ENCODE measurements at places on chromosomes 4 and X. TPM values are rescaled to one million over a fixed set of nuclear protein-coding genes. Genes with fewer than 3 reads are reported as not detected.

The SERTM2 gene
- total RNA-seq: 0.11 TPM

- no peak for DNase-seq
These were observed 215.6 kb upstream of the PPARGC1A start for GRCh38 chr4:24105327-24106038.

DNA sequence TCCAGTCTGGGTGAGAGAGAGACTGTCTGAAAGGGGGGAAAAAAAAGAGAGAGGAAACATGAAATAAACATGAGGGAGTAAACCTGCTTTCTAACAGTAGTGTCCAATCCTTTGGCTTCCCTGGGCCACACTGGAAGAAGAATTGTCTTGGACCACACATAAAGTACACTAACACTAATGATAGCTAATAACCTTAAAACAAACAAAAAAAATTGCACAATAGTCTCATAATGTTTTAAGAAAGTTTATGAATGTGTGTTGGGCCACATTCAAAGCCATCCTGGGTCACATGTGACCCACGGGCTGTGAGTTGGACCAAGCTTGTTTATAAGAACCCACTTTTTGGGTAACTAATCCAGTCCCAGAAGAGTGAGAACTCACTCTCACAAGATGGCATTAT lies 30.3 kb downstream of the PDS5A start:
- no peak for DNase-seq

DNA sequence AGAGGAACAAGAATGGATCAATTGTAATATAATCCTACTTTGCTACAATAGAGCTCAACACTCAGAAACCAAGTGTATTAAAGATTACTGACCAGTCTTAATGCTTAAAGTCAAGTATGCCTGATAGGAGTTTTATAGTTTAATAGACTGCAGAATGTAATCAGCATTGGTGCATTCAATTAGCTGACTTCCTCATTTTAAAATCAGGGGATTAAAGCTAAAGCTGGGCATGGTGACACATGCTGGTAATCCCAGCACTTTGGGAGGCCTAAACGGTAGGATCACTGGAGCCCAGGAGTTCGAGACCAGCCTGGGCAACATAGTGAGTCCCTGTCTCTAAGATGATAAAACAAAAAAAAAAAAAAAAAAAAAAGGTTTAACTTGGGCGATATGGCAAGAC lies 10.8 kb downstream of the HNRNPDL start:
- no peak for DNase-seq

DNA sequence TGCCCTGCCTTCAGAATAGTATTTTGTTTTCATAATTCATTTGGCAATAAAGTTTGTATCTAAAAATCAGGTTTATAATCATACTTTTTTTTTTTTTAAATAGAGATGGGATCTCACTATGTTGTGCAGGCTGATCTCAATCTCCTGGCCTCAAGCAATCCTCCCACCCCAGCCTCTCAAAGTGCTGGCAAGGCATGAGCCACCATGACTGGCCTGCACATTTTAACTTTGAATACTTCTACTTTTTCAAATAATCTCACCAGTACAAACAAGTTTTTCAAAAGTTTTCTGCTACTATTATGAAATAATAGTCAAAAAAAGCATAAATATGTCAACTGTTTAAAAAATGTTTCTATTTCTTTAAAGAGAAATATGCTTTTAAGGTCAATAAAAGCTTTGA lies 69.6 kb upstream of the GPR34 start:
- no peak for DNase-seq
